Occipital lobe (tissue), 3 donors: ENCODE measurements at places on chromosomes 6 and 20. TPM values are rescaled to one million over a fixed set of nuclear protein-coding genes. Genes with fewer than 3 reads are reported as not detected.

GRCh38 chr6:79949233-79949632 lies 1.9 kb upstream of the ELOVL4 start:
- DNase-seq = no peak

SCUBE3 gene
- total RNA-seq = 1.7 TPM

- no peak for DNase-seq
Measured at GRCh38 chr6:7545316-7546019, 4.0 kb downstream of the DSP start.

DNA sequence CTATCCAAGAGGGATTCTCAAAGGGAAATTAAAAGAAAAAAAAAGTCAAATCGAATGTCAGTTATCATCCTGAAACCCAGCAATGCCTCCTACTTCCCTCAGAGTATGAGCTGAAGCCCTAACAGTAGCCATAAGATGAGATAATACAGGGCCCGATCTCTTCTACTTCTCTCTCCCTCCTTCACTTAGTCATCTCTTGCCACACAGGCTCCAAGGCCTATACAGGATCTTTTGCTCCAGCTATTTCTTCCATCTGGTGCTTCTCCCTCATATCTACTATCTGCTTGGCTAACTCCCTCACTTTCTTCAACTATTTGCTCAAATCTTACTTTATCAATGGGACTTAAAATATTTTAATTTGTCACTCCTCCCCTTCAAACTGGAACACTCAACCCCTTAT lies 215.3 kb downstream of the RNGTT start:
- no peak for DNase-seq

LRRN4 gene
- not detected for total RNA-seq

DNA sequence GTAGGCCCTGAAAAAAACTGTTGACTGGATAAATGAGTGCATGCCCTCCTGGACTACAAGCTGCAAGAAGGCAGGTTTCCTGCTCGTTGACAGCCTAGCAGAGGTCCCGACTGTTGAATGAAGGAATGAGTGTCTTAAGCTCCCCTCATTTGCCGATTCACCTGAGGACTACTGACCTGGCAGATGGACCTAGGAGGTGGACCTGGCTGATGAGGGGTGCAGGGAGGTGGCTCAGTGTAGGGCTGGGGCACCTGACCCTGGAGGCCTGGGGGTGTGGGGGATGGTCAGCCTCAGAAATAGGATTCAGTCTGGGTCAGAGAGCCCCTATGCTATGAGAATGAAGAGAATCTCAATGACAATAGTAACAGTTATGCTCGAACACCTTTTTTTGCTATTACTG lies 11.6 kb upstream of the TFAP2C start:
- DNase-seq = no peak
